PC-9 (cell line): ENCODE measurements at places on chromosomes 5 and 9. TPM values are rescaled to one million over a fixed set of nuclear protein-coding genes. Genes with fewer than 3 reads are reported as not detected.

GRCh38 chr5:72390836-72391235, 70.7 kb downstream of the PTCD2 start:
- peak; percentile 49 for DNase-seq
- H3K27ac ChIP-seq = no peak overlapping the region
- H3K36me3 ChIP-seq = no peaks in the 10 kb centered on the region

- no peak for DNase-seq
- no peak overlapping the region for H3K27ac ChIP-seq
- H3K4me3 ChIP-seq = no peak overlapping the region
- no peaks in the 10 kb centered on the region for H3K36me3 ChIP-seq
- H3K4me1 ChIP-seq = no peaks in the 10 kb centered on the region
- no peaks in the 10 kb centered on the region for H3K27me3 ChIP-seq
Observed at GRCh38 chr5:112077180-112077579, 320.2 kb upstream of the NREP start.

The RASGEF1C gene
- not detected in 2 replicates for total RNA-seq

- H3K27ac ChIP-seq = no peak overlapping the region
- H3K4me1 ChIP-seq = no peaks in the 10 kb centered on the region
- no peaks in the 10 kb centered on the region for H3K36me3 ChIP-seq
- H3K4me3 ChIP-seq = no peak overlapping the region
- no peaks in the 10 kb centered on the region for H3K27me3 ChIP-seq
Observed at GRCh38 chr5:122267185-122267584, 44.9 kb upstream of the SNCAIP start.
